ENCODE measurements at places on chromosomes 2 and 18. TPM values are rescaled to one million over a fixed set of nuclear protein-coding genes. Genes with fewer than 3 reads are reported as not detected.

BOLL gene
- polyA plus RNA-seq = not detected

KYNU gene
- polyA plus RNA-seq = 0.18 TPM

CARF gene
- polyA plus RNA-seq = 32.2 TPM

DOCK10 gene
- polyA plus RNA-seq = 2.9 TPM

DSG4 gene
- polyA plus RNA-seq = not detected

IL36A gene
- not detected for polyA plus RNA-seq

DOK6 gene
- polyA plus RNA-seq = 7.4 TPM

ANKRD30BL gene
- polyA plus RNA-seq = not detected

DOK1 gene
- 0.79 TPM for polyA plus RNA-seq

Data from neural cell (in vitro differentiated cells).